ENCODE measurements at places on chromosomes 6 and 20.

- peak; percentile 34 for DNase-seq
These were observed 317.5 kb upstream of the MOCS1 start for GRCh38 chr6:40251637-40252300.

GRCh38 chr6:158978757-158979156, 21.2 kb downstream of the RSPH3 start:
- no peak for DNase-seq

DNA sequence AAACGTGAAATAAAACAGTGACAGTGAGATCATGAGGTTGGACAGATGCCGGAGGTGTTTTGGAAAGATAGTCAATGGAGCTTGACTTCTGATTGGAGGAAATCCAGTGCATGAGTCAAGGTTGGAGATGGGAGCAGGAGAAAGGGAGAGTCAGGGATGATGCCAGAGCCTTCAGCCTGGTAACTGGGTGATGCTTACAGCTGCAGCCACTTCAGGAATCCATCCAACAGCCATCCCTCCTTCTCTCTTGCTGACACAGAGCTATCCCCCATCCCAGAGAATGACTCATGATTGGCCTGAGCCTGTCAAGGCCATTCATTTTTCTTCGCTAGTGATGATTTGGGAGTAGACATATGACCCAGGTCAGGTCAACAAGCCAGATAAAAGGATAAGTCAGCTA, 112.8 kb downstream of the SAMD5 start:
- DNase-seq = no peak

DNA sequence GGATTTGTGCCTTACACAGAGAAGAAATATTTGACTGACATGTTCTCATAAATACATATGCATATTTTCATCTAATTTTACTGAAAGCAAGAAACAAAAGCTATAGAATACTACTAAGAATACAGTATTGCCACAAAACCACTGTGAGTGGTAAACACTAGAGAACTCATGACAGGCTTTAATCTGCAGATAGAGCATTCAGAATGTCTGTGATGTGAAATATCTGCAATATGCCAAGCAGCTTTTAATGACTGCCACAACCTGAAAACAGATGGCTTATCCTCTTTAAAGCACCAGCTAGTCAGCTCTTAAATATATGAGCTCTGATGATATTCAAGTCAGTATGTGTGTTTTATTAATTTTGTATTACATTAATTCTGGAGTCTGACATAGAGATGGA, 3.4 kb downstream of the NAPB start:
- DNase-seq = no peak

DNA sequence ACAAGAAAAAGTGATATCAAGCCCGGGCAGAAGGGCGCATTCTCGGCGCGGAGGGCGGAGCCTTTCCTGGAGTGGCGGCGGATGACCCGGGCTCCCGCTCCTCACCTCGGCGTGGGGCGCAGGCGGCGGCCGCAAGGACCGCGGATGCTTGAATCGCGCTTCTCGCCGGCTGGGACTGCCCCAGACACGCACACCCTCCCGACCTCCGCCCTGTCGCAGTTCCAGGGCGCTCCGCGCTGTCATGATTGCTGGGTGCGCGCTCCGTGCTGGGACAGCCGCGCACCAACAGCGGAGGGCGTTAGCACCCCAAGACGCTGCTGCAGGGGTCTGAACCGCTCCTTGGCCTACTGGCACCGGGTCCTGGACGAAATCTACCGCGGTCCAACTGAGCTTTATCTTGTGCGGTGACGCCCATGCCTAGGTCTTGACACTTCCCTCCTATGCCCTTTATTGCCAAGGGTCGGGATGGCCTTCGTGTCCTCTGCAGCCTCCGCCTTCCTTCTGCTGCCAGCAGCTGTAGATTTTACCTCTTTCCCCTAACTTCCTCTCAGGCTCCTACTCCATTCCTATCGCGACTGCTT, 43.3 kb downstream of the IRAK1BP1 start:
- DNase-seq = no peak

- no peak for DNase-seq
These were observed 40.9 kb downstream of the DSTN start for GRCh38 chr20:17610566-17611289.

DNA sequence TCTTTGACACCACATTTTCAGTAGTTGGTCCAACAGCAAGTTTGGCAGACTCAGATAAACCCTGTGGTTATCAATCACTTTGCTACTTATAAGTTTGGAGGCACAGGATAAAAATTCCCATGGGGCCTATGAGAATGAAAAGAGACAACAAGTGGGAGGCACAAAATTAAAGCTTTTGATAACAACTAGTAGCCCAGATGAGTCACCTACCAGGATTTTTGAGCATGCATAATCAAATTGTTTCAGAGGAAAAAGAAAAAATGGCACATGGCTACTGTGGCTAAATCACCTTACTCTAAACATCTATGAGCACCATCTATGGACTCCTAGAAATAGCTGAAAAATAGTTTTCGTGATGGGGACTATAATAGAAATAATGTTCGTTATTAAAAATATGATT, 40.8 kb upstream of the BMP5 start:
- DNase-seq = no peak
